RPMI8226 (cell line): ENCODE measurements at places on chromosomes 1 and 21.
A peak's percentile ranks its signal among the peaks of the same experiment; 100 is the strongest.

DNA sequence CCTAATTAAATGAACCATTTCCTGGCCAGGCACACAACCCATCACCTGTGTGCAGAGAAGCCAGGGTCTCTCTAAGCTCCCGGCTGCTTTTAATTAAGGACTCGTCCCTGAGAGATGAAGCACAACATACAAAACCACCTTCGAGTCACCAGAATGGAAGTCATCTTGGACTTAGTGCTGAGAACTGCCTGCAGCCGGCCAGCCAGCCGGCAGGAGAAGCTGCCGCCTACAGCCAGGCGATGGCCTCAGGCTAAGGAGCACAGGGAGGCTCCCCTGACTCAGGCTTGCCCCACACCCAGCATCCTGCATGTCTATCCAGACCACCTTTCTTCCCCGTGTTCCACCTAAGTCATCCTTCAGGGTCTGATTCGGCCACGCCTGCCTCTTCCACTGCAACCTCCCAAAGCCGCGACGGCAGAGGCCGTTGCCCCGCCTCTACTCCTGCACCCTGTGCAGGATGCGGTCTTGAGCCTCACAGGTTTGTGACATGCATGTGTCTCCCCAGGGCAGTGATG, 83.6 kb downstream of the SLC66A1 start:
- DNase-seq, result no peak

- no peak for DNase-seq
These were observed 74.3 kb upstream of the KCNJ15 start for GRCh38 chr21:38182370-38182985.

DNA sequence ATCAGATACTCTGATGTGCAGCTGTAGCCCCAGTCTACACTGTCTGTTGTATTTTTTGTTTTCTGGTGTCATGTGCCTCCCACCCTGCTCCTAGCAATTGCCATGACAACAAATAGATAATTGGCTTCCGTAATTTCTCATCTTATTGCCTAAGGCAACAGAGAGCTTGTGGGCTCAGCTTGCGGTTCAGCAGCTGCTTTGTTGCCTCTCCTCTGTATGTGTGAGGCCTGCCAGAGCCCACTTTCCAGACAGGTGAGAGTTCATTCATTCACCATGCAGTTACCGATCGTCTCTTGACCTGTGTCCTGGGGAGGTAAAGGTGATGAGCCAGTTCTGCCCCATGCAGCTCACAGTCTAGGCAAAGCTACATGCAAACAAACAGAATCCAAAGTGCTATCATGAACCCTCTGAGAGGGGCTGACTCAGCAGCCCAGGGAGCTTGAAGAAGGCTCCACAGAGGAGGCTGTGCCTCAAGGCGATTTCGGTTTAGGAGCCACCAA, 11.9 kb downstream of the LGALS8 start:
- no peak for DNase-seq

GRCh38 chr1:35559317-35559944, 1.8 kb downstream of the NCDN start:
- no peak for DNase-seq

DNA sequence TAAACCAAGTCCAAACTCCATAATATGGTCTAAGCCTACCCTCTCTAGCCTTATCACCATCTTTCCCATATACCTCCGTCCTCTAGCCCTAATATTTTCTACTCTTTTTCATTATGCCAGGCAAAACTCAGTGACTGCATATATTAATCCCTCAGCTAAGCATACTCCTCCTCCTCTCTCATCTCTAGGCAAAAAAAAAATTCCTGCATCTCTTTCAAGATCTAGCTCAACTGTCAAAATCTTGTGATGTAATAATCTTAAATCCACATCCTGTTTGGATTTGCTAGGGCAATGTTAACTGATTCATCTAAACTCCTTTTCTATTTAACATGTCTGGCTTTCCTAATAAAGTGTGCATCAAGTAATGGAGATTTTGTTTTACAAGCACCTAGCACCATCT, 20.4 kb downstream of the PRPF38A start:
- no peak for DNase-seq

GRCh38 chr1:162782671-162783070, 7.8 kb upstream of the HSD17B7 start:
- DNase-seq, result no peak

- DNase-seq, result no peak
These were observed 784 bp upstream of the KCND3 start for GRCh38 chr1:111990026-111990877.

GRCh38 chr1:16180291-16180824, 24.5 kb upstream of the EPHA2 start:
- DNase-seq, result no peak

DNA sequence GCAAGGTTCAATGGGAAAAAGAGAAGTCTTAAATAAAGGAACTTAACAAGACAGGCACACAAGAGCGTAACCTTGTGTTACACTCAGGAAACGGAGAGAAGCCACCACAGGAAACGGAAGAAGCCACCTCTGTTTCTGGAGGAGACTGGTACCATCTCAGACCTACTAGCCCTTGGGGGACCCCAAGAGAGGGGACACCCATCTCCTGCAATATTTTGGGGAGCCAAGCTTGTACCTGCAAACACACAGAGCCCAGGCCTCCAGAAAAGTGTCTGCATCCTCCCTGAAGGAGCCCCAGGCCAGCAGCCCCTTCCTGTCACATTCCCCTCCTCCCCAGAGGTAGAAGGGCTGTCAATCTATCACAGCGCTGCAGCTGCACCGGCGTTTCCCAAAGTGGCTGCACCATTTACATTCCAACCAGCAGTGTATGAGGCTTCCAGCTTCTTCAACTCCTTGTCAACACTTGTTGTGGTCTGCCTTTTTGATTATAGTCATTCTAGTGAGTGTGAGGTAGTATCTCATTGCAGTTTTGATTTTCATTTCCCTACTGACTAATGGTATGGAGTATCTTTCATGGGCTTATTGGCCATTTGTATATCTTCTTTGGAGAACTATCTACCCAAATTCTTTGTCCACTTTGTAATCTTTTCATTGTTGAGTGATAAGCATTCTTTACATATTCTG, 23.0 kb upstream of the PADI1 start:
- peak; percentile 30 for DNase-seq

GRCh38 chr1:188499690-188500089, 1670.9 kb downstream of the PLA2G4A start:
- DNase-seq, result no peak

- DNase-seq, result no peak
These were observed 4.7 kb downstream of the SHISA4 start for GRCh38 chr1:201893431-201893830.

DNA sequence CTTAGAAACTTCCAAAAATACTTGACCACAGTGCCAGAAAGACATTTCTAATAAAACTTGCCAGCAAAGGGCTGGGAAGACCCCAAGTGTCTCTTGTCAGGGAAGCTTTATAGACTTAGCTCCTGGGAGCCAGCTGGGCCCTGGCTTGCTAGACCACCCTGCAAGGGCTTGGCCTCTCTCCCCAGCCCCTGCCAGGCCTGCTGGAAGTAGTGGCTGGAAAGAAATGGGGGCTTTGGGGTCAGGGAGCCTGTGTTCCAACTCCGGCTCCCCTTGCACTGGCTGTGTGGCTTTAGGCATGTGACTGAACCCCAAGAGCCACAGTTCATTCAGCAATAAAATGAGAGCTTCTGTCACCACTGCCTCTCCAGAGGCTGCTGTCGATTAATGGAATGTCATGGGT, 31.1 kb downstream of the H3-3A start:
- DNase-seq, result no peak

GRCh38 chr1:159056069-159056698, 20.4 kb downstream of the AIM2 start:
- DNase-seq, result peak; percentile 19

GRCh38 chr1:184160236-184160635, 108.7 kb downstream of the TSEN15 start:
- no peak for DNase-seq

DNA sequence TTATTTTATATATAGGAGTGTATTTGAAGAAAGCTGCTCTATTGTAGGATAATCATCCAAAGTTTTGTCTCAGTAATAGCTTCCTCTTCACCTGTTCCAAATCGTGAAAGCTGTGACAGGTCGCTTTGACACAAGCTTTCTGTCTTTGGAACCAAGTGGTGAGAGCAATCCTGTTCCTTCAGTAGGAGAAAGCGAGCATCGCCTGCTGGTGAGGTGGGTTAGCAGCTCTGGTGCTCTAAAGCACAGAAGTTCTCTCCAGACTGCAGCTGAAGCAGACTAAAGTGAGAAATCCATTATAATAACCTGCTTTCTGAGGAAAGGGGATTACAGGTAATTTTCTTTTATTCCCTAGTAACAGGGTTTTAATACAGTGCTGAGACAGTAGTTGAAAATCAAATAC, 803.8 kb downstream of the ADGRL2 start:
- DNase-seq, result peak; percentile 30

DNA sequence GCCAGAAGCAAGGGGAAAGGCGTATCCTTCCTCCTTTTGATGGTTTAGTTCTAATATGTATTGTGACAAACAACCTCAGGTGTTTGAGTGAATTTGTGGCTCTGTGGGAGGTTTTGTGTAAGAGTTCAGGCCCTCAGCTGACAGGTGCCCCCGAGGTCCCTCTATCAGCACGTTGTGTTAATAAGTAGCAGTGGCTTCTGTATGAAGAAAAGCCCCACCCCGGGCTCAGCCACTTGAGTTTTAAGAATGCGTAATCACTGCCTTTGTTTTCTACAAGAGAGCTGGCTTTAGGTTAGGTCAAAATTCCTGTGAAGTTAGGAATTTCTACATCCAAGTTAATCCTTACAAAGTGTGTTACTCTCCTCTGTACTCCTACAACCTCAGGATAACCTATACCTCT, 92.4 kb upstream of the PGBD5 start:
- no peak for DNase-seq

- no peak for DNase-seq
These were observed 26.8 kb downstream of the ALDH9A1 start for GRCh38 chr1:165671526-165671925.

DNA sequence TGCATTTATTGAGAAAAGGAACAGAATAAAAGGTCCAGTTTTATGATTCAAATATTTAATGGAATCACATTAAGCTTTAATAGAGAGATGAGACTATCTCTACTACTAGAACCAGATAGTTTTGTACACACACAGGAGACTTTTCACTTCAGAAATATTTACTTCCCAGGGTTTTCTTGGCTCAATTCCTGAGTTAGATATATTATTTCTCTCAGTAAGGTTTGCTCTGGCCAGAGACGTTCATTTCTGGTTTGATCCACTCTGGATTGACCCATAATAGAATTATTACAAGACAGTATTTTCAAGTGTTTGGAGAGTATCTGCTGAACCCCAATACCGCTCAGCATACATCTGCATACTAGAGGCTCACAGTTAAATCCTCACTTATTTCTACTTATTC, 1.3 kb upstream of the RCOR3 start:
- no peak for DNase-seq

DNA sequence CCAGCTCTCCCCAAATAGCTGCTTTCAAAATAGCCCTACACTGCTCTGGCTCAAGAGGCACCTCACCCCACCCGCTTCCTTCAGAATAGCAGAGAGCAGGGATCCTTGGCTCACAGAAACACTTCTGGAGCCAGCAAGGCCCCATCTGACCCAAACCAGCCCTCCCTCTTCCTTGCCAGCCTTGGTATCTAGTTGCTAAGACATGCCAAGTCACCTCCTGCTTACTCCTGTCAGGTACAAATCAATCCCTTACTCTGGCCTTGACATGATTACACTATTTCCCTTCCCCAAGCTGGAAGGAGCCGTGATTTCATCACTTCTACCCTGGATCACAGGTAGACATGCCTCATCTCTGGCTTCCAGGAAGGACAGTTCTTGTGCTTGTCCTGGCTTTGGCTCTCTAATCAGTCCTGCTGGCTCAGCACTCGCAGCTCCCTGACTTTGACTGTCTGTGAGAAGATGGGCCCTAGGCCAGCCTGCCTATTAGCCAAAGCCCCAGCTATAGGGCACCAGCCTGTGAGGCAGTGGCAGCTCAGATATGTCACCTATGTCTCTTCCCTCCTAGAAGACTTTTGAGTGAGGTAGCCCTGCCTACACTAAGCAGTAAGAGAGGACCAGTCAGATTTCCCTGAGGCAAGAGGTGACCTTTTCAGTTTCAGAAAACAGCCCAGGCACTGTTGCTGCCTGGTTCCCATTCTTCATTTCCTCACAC, 8.9 kb upstream of the MUTYH start:
- peak; percentile 83 for DNase-seq

- DNase-seq, result no peak
These were observed 11.7 kb upstream of the ARHGAP29 start for GRCh38 chr1:94248956-94249688.

GRCh38 chr1:170666541-170667254, 2.8 kb downstream of the PRRX1 start:
- DNase-seq, result no peak

- no peak for DNase-seq
These were observed 7.2 kb downstream of the GPBP1L1 start for GRCh38 chr1:45679123-45679522.

DNA sequence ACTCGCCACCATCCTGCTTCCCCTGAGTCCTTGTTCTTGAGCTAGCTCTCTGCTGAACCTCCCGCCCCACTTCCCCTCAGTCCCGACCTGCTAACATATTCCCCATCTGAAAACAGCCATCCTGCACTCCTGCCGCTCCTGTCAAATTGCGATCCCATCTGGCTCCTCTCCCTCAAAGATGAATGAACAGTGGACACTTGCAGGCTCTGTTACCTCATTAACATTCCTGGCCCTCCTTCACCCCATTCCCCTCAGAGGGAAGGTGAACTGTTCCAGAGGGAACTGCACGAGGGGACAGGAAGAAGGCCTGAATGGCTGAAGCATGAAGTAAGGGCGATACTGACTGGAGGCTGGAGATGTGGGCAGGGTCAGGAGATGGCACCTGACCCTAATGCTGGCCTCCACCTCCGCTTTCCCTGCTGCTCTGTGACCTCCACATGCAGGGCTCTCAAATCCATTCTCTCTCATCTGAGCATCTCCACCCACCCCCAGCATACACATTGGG, 7.4 kb upstream of the CELSR2 start:
- DNase-seq, result no peak

GRCh38 chr1:156752843-156753482, 1.5 kb upstream of the HDGF start:
- DNase-seq, result no peak

GRCh38 chr1:174123843-174124242, 35.5 kb upstream of the RABGAP1L start:
- no peak for DNase-seq

GRCh38 chr1:109425391-109426280, 612 bp downstream of the PSMA5 start:
- peak; percentile 43 for DNase-seq

GRCh38 chr1:10287023-10287645, 76.8 kb downstream of the KIF1B start:
- no peak for DNase-seq
